Astrocyte of the cerebellum (primary cell): ENCODE measurements at places on chromosomes 11 and 22.

DNA sequence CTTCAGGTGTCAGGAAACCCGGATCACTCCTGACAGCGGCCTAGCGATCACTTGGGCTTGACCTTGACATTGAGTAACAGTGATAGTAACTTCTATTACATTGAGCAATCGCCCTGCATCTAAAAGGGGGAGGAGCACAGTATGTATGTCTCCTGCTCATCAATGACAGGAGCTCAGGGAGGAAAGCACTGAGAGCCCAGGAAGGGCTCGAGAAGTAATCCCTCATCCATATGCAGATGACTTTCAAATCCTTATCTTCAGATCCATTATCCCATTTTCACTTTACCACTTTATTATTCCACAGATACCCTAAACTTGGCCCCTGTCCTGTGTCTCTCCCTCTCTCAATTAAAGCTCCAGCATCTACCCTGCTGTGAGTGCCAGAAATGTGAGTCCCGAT is 47.8 kb downstream of the ABTB2 start:
- DNase-seq, result no peak

DNA sequence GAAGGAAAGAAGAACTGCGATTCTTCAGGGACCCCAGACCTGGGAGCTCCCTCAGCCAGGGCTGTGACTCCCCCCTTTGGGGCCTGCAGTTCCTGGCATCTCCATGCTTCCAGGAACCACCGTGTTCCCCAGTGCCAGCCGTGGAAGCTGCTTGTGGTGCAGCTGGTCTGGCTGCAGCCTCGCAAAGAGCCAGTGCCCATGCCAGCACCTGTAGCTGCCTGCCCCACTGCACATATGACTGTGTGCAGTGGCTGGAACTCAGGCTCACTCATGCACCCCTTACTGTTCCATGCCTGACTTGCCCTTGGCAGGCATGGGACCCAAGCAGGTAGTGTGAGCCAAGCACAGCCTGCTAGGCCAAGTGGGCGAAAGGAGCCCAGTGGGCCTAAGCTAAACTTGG is 401.3 kb downstream of the LRRC4C start:
- DNase-seq, result no peak

- no peak for DNase-seq
These were observed 54.9 kb downstream of the LRP5 start for GRCh38 chr11:68367252-68367651.

DNA sequence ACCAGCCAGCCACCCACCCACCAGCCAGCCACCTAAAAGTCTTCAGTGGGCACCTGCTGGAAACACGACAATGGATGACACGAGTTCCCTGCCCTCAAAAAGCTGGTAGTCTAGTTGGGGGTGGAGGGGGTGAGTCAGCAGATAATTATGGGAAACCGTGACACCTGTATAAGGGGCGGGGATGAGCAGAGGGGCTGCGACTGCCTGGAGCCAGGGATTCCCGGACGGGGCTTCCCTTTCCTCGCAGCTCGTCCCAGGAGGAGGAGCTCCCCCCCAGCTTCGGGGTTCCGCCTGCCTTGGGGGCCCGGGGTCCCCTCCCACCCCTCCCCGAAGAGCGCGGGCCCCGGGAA is 2.3 kb upstream of the RTN4RL2 start:
- no peak for DNase-seq

DNA sequence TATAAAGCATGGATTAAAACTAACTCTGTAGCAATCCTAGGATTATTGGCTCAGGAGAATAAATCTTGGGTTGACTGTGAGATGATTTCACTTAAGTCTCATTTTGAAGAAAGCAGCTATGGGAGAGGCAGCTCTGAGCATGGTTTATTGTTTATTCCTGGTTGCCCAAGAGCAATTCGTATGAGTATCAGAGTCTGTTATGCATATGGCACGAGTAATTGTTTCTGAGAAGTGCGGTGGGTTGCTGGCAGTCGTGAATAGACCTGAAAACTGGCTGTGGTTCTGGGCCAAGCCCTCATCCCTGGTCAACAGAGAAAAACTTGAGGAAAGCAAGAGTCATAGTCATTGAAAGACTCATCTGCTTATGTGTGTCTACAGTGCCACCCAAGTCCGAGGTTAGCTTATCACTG is 26.8 kb downstream of the DIXDC1 start:
- no peak for DNase-seq

GRCh38 chr11:66510271-66510989 is at the start of gene BBS1:
Gene BBS1 (plus strand): TSS chr11:66510635. CDS start chr11:66510660, 25 bp downstream.
- peak; percentile 45 for DNase-seq

GRCh38 chr11:108752297-108752751 is 87.5 kb downstream of the DDX10 start:
- DNase-seq, result no peak

- no peak for DNase-seq
These were observed 4.3 kb upstream of the APOBEC3A start for GRCh38 chr22:38953091-38953490.

- DNase-seq, result no peak
These were observed 14.0 kb upstream of the NRIP3 start for GRCh38 chr11:9017773-9018172.

GRCh38 chr11:41351825-41352224 is 107.6 kb downstream of the LRRC4C start:
- no peak for DNase-seq

GRCh38 chr11:74288161-74288560 is 23.3 kb downstream of the P4HA3 start:
- DNase-seq, result peak; percentile 76

DNA sequence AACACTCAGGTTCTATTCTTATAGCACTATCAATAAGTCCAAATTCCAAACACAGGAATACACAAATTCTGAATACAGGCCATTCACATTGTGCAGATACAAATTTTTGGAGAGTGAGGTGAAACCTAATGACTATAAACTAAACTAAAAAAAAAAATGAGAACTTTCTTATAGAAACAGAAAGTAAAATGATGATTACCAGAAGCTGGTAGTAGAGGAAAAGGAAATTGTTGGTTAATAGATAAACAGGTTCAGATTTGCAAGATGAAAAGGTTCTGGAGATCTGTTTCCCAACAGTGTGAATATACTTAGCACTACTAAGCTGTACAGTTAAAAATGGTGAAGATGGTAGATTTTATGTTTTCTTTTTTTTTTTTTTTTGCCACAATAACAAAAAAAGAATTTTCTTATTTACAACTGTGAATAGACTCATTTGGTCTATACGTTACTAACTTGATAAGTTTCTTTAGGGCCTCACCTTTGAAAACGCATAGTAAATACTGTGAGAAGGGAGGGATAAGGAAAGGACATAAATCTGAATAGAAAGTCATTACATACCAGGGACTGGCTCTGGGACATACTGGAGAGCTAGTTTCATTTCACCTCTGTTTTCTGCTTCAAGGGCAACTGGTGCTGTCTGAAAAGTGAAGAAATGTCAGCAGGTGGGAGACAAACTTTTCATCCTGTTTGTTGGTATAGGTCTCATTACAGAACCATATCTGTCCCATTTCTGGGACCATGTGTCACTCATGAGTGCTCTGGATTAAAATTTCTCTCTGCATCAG is 14.2 kb upstream of the CCDC89 start:
- DNase-seq, result no peak

- no peak for DNase-seq
These were observed 809.4 kb upstream of the RAG2 start for GRCh38 chr11:37407461-37407860.

DNA sequence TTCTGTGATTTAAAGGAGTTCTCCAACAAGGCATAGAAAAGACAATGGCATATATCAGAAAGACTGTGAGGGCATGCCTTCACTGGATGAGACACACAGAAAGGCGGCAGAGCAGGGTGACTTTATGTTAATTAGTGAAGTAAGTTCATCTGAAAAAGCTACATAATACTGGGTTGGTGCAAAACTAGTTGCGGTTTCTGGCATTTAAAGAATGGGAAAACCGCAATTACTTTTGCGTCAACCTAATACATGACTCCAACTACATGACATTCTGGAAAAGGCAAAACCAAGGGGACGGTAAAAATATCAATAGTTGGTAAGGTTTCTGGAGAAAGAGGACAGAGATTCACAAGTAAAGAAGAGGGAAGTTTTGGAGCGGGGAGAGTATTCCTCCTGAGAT is 5.1 kb downstream of the RFPL1 start:
- DNase-seq, result no peak

DNA sequence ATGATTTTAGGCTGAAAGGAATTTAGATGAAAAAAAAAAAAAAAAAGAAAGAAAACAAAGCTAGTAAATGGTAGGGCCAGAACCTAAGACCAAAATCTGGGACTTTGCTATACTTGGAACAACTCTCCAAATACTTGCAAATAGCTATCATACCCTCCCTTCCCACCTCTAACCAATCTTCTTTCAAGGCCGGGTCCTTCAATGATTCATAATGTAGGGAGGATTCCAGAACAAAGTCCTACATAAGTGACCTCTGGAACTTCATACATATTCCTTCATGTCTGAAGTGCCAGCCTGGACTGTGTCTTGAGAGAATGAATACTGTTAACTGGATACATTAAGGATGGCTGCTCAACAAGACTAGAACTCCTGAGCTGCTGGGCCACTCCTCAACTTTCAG is 9.9 kb downstream of the STK33 start:
- no peak for DNase-seq

DNA sequence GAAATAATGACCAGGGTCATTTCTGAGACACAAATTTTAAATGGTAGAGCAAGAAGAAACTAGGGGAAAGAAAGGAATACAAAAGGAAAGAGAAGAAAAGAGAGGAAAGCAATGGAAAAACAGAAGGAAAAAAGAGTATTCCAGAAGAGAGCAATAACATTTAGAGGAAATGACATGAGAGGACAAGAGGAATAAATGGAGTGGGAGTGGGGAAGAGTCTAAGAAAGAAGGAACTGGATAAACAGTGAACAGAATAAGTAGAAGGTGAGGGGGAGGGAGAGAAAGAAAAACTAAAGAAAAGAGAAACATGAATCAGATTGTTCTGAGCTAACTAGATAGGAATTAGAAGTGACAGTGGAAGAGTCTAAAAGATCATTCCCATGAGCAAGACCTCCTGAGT is 28.4 kb downstream of the PRDM10 start:
- no peak for DNase-seq

GRCh38 chr11:111229604-111230003 is 15.9 kb upstream of the POU2AF2 start:
- no peak for DNase-seq

DNA sequence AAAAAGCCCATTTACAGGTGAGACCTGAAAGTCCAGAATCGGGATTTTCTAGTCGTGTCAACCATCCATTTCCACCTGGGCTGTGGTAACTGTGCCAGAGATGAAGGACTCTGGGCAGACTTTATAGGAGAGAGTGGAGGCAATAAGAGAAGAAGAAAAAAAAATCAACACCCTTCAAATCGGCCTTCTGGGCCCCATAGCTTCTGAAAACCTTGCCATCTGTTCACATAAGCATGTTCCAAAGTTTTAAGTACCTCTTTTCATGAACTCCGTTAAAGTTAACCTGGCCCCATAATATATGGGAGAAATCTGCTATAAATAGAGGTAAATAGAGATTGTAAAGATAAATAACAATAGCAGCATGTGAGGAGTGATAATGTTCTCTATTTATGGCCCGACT is 470.5 kb downstream of the MIAT start:
- DNase-seq, result no peak

DNA sequence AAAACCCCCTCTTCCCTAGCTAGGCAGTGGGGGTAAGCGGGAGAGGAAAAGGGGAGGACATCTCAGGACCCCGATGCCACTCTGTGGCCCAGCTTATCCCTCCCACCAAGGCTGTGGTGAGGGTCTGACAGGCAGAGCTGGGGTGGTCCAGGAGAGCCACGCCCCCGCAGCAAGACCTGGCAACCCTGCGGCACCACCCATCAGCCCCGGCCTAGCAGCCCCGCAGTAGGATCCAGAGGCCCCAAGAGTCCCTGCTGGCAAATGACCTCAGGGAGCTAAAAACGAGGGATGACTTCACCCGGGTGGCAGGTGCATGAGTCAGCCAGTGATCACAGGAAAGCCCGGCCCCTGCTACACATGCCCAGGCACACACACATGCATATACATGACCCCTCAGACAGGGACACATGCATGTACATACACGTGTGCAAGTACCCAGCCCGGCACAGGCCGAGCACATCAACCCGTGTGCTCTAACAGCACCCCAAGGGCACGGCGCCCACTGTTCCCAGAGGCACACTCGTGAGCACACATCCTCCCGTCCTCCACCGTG is 32.3 kb downstream of the ARVCF start:
- no peak for DNase-seq

DNA sequence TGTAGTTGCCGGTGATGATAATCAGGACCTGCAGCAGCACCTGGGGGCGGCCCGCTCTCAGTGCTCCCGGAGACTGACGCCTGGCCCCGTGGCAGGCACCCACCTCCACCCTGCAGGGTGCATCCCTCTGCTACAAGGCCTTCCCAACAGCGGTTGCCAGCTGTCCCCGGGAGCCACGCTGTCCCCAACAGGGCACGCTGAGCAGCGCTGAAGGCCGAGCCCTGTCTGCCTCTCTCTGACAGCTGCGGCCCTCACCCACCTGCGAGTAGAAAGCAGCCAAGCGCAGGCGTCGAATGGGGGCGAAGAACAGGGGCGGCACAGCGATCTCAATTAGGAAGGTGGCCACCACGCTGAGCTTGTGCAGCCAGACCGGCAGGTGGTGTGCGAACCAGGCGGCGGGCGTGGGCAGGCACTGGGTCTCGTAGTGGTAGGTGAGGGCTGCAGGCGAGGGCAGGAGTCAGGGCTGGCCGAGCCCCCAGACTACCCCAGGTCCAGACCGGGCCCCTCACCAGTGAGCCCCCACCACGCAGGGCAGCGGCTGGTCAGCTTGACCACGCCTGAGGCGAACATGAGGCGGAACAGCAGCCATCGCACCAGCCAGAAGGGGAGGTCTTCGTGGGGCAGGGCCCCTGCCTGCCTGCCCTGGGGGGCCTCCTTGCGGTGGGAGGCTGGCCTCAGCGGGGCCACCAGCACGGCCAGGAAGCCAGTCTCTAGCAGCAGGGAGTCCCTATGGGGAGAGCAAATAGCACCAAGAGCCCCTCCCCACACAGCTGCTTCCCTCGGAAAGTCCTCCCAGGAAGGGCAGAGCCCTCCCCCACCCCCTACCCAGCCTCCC is 1.5 kb downstream of the LMF2 start:
- DNase-seq, result no peak

- DNase-seq, result no peak
These were observed 4.2 kb downstream of the SGSM1 start for GRCh38 chr22:24810043-24810749.

- DNase-seq, result peak; percentile 88
These were observed 11.3 kb downstream of the OSBP2 start for GRCh38 chr22:30705710-30706651.

GRCh38 chr11:28524098-28524497 is 415.9 kb downstream of the METTL15 start:
- DNase-seq, result no peak

- no peak for DNase-seq
These were observed 604.7 kb downstream of the TBC1D22A start for GRCh38 chr22:47367107-47367690.
